Stimulated activated CD4-positive, alpha-beta T cell treated with anti-CD3 and anti-CD28 coated beads, Interleukin-1b, Interleukin-23, amount 100 ng/mL, for 48 hours (primary cell): ENCODE measurements at places on chromosomes 4 and X.
A peak's percentile ranks its signal among the peaks of the same experiment; 100 is the strongest.

- DNase-seq, result no peak
Observed at GRCh38 chrX:63330681-63331080, 20.5 kb downstream of the SPIN4 start.

DNA sequence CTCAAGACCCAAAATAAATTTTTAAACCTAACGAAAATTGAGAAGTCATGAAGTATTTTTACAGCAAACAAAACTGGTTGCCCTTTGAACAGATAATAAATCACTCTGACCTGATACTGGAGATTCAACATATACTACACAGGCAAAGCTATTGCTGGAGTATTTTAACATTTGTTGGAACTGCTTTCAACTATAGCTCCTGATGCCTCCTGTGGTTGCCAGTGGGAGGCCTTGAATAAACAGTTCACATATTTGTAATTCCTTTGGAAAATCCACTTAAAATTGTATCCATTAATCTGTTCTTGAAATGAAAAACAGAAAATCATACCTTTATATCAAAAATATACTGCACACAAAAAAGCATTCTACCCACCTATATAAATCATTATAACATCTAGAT is 605.1 kb downstream of the KCTD8 start:
- DNase-seq, result no peak

GRCh38 chrX:8743126-8743732 is 11.3 kb upstream of the ANOS1 start:
- peak; percentile 28 for DNase-seq

GRCh38 chr4:154073107-154073822 is 284.4 kb upstream of the SFRP2 start:
- DNase-seq, result peak; percentile 8

- DNase-seq, result no peak
Observed at GRCh38 chr4:141669501-141669900, 33.1 kb downstream of the IL15 start.

DNA sequence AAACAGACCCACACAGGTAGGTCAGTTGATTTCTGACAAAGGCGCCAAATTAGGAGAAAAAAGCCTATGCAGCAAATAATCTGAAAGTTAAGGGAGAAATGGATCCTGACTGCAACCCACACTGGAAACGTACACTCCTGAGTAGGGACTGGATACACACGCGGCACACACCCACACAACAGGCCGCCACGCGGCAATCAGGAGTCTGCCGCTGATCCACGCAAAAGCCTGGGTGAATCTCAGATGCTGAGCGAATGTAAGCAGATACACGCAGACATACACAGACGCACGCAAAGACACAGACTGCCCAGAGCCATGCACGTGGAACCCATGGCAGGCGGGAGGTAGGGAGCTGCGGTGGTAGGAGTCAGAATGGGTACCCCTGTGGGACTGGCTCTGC is 21.7 kb downstream of the LRPAP1 start:
- no peak for DNase-seq

DNA sequence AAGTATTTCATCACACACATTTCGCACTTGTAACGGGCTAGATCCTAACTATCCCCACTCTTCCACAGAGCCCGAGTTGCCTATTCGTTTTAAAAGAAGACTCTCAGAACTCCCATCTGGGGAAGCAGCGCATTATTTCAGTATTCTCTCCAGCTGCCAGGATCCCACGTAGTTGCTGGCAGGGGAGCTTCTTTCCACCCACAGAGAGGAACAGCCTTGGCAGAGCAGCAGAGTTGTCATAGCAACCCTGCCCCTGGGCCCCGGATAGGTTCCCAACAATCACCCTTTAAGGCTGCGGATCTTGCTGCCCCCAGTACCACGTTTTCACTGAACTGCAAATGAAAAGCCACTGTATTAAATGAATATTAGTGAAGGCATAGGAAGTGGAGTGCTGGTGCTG is 106.7 kb downstream of the GPM6A start:
- no peak for DNase-seq

DNA sequence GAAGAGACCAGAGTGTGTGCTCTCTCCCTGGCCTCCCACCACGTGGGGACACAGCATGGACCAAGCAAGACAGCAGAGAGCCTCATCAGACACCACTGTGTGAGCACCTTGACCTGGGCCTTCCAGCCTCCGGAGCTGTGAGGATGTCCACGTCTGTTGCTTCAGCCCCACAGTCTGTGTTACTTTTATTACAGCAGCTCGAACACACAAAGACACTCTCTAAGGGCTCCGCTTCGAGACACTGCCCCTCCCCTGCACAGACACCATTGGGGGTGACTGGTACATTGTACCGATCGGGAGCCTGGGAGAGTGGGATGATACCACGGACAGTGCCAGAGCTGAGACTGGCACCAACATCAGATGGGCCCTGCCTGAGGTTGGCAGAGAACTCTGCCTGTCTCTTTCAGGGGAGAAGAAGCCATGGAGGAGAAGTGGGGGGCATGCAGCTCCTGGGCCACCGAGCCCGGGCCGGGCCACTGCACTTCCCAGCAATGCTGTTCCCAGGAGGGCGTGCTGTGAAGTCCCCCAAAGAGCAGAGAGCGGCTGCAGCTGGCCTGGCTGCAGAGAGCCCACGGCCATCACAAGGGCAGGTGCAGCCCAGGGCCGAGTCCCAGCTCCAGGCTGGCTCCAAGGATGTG is 48.1 kb upstream of the HMX1 start:
- DNase-seq, result no peak

- DNase-seq, result no peak
Observed at GRCh38 chrX:75181721-75182120, 25.6 kb upstream of the ABCB7 start.

GRCh38 chr4:14167876-14168510 is 540.5 kb upstream of the BOD1L1 start:
- DNase-seq, result no peak

- no peak for DNase-seq
Observed at GRCh38 chr4:69039071-69039470, 57.2 kb upstream of the UGT2B7 start.

DNA sequence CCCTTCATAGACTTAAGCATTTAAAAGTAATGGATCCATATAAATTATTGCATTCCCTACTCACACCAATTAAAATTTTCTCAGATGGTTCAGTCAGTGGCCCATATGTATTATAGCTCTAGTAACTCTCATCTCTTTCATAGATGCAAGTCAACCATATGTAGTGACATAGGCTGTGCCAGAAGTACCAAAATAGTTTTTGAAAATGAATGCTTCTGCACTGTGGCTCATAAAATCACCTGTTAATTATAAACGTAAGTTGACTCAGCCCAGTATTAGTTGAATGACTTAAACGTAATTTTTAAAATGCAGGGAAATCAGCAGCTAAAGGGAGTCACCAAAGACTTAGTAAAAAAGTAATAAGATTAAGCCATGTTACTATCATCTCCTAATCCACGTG is 143.8 kb downstream of the PPARGC1A start:
- no peak for DNase-seq

DNA sequence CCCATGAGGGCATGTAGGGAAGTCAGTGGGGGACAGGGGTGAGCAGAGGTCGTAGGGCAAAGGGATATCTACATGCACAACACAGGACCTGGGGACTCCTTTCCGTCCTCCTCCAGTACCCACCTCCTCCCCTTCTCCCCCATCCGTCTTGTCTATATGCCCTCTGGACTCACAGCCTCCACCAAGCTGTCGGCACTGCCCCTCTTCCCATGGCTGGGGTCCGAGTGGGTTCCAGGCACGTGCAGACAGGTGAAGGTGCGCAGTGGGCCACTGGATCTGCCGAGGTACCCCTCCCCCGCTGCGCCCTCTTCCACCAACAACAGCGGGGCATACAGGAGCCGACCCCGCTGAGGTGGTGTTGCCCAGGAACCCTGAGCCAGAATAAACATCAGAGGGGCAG is 5.5 kb upstream of the SYP start:
- no peak for DNase-seq

DNA sequence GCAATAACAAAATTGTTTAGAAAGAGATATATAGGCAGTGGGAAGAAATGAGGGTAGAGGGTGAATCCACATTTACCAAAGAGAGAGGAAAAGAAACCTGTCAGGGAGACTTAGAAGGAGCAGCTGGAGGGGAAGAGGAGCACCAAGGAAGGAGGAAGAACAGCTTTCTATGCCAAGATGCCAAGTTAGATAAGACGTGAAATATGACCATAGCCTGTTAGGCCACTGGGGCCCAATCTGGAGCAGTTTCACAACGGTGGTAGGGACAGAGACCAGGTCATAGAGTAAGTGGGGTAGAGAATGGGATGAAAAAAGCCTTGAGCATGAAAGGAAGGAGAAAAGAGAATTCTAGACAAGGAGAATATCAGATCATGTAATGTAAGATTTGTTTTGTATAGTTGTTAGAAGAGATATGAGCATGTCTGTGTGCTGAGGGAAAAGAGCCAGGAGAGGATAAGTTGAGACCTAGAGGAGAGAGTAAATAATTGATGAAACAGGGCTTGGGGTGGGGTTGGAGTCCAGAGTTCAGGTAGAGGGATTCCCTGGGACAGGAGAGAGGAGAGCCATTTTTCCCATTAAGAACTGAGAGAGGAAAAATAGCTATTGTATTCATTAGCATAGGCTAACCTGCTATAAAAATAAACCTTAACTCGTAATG is 4.4 kb upstream of the SOWAHB start:
- DNase-seq, result no peak

GRCh38 chr4:158214856-158215255 is 4.6 kb downstream of the TMEM144 start:
- no peak for DNase-seq

DNA sequence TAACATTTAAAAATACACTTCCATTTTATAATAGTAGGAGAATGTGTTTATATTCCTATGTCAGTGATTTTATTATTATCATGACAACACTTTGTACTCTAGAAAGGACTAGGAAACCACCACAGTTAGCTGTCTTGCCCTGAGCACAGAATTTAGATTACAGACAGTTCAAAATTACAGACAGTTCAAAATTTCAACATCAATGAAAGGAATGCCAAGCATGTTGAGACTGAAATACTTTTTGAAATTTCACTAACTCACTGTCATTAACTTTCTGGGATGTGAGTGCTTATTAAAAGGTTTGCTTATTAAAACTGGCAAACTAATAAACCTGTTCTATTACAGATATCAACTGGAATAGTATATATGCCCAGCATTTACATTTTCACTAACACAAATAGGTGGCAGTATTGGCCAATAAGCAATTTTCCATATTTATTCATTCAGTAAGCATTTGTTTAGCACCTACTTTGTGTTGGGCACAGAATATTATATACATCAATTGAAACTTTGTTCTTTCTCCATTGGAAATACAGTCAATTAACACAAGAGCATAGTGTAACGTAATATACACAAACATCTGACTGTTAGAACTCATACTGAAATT is 179.4 kb downstream of the FBXW7 start:
- DNase-seq, result no peak

DNA sequence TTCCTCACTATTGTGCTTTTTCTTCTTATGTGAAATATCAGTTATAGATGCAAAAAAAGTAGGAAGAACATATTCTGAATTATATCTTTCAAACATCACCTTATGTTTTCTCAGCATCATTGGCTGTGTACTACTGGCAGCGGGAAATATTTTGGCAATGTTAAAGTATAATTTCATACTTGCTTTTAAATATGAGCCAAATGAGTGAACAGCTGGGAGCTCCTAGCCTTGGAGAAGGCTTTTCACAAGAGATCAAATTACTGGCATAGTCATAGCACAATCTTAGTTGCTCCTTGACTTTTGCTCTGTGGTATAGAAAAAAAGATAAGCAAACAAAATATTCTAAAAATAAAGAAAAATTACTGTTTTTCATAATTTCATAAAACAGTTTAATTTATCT is 1575.8 kb upstream of the PABPC4L start:
- no peak for DNase-seq

DNA sequence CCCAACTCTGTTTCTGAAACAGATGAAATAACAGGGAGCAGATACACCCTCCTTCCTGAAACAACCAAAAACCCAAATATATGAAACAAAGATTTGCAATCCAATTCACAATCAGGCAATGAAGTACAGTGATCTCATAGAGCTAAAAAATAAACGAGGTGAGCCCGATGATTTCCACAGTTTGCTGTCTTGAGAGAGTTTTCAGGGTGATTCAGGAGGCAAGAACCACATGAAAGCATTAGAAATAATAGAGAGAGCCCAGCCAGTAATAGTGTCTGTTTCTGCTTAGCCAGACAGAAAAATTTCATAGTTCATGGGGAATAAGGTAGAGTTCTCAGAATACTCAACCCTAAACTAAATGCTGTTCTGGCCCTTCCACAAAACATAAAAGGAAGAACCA is 296.2 kb downstream of the PDHA2 start:
- DNase-seq, result no peak

DNA sequence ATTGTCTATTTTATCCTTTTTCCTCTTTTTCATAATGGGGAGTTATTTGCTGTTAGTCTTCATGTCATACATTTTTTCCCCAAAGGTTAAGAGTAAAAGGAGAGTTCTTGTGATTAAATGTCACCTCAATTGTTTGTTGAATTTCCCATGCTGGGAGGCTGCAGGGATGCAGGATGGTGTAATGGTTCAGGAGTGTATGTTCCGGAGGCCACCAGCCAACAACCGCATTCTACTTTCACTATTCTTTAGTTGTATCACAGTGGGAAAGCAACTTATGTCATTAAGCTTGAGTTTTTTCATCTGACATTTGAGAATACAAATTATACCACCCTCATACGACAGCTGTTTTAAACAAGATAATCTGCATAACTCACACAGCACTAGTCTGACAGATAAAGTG is 15.4 kb downstream of the AFP start:
- no peak for DNase-seq

DNA sequence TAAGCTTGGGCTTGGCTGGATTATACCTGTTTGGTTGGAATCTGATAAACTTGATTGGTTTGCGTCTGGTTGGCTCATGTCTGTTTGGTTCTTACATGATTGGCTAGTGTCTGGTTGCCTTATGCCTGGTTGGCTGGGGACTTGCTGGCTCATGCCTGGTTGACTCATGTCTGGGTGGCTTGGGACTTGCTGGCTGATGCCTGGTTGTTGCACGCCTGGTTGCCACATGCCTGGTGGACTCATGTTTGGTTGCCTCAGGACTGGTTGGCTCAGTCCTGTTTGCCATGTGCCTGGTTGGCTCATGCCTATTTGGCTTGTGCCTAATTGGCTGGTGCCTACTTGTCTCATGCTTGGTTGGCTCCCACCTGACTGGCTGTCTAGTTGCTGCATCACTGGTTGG is 104.5 kb downstream of the APOOL start:
- no peak for DNase-seq

DNA sequence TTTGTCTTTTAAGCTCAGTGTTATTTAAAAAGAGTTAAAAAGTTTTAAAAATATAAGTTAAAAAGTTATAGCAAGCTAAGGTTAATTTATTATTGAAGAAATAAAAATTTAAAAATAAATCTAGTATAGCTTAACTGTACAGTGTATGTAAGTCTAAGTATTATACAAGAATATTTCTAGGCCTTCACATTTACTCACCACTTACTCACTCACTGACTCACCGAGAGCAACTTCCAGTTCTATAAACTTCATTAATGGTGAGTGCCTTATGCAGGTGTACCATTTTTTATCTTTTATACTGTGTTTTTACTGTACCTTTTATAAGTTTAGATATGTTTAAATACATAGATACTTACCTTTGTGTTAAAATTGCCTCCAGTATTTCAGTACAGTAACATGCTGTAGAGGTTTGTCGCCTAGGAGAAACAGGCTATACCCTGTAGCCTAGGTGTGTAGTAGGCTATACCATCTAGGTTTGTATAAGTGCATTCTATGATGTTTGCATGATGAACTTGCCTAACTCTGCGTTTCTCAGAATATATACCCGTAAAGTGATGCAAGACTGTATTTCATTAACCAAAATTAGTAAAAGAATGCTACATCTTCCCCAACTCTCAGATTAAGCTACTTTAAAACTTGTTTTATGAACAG is 202.9 kb downstream of the CFAP299 start:
- no peak for DNase-seq

- no peak for DNase-seq
Observed at GRCh38 chr4:39450618-39451017, 8.1 kb downstream of the RPL9 start.
